Renal pelvis (tissue), 12 donors: ENCODE measurements at places on chromosomes 6 and 20. TPM values are rescaled to one million over a fixed set of nuclear protein-coding genes. Genes with fewer than 3 reads are reported as not detected.

DNA sequence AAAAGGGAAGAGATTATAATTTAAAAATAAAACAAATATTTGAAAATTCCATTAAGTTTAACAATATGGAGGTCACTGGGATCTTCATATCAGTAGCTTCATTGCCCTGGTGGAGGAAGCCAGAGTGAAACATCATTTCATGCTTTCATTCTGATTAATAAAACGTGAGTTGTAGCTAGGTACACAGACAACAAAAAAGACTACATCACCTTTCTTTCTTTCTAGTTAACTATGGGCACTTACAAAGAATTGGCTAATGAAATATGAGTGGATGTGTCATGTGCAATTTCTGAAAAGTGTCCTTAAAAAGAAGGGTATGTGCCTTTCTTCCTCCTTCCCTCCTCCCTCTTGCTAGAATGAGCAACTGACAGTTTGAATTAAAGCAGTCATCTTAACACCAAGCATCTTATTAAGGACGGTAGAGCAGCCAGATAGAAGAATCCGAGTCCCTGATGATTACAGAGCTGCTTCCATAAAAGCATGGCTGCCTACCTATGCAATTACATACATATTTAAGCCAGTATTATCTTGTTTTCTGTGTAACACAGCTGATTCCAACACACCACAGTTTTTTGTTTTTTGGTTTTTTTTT, 3.4 kb downstream of the SERAC1 start:
- no peak for DNase-seq

- no peak for DNase-seq
Observed at GRCh38 chr6:139373928-139374356, 506 bp downstream of the CITED2 start.

GRCh38 chr20:51008718-51009117, 14.2 kb downstream of the KCNG1 start:
- no peak for DNase-seq

DNA sequence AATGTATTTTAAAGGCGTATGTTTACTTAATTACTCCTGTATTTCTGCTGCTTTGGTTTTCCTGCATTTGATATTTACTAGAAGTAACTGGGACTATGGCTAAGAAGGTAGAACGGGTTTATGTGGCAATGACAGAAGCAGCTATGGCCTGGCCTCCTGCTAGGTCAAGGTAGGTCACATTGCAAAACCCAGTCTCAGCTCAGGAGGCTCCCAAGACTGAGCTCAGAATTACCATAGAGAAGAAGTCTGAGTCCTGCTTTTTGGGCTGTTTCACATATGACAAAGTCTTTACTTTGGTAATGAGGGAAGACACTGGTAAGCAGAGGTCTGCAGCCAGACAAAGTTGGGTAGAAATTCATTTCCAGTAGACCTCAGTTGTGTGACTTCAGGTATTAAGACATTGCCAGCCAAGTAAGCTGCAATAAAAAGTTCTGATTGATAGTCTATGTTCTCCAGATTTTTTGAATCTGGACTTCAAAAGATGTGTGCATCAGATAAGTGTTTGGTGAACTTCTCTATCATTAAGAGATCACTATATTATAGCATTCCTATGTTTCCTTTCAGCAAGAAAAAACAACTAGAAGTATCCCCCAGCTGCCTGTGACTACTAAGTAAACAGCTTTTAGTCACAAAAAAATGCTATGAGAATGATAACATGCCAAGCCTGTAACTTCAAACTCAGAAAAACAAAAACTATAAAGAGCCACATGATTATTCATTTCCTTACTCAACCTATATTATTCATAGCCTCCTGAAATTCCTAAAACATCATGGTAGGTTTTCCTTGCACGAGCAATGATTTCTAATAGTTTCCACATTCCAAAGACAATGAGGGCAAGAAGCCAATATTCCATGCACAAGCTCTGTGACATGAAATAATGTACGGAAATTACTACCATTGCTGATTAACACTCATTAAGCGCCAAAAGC, 312.3 kb downstream of the HAO1 start:
- peak; percentile 23 for DNase-seq

DNA sequence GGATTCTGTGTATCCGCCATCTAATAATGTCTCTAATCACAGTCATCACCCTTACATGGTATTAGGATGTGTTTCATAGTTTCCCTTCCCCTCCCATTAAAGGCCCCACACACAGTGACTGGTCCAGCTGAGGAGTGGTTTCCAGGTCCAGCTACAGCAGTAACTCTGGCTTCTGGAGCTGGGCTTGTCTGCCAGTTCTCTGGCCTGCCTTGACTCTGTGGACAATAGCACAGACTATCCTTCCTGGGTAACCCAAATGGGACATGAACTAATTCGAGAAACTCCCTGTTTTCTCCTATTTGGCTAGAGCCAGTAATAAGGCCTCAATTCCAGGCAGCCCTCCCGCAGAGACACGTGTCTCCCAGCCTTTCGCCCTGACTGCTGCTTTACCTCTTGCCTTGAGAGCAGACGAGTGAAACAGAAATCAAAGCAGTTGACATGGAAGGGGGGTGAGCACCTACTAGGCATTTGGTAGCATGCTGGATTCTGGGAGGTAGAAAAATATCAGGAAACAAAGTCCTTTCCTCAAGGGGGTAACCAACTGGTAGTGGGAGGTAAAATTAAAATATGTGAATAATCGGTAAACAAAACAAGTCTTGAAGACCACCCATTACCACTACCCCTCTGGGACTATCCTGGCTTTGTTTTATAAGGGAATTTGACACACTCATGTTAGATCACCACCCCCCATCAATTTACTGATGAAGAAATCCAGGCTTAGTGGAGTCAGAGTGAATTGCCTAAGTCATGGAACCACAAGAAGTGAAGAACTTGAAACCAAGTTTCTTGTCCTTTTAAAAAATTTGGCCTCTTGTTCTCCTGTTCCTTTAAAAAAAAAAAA, 1.2 kb downstream of the TRAF3IP2 start:
- no peak for DNase-seq

DNA sequence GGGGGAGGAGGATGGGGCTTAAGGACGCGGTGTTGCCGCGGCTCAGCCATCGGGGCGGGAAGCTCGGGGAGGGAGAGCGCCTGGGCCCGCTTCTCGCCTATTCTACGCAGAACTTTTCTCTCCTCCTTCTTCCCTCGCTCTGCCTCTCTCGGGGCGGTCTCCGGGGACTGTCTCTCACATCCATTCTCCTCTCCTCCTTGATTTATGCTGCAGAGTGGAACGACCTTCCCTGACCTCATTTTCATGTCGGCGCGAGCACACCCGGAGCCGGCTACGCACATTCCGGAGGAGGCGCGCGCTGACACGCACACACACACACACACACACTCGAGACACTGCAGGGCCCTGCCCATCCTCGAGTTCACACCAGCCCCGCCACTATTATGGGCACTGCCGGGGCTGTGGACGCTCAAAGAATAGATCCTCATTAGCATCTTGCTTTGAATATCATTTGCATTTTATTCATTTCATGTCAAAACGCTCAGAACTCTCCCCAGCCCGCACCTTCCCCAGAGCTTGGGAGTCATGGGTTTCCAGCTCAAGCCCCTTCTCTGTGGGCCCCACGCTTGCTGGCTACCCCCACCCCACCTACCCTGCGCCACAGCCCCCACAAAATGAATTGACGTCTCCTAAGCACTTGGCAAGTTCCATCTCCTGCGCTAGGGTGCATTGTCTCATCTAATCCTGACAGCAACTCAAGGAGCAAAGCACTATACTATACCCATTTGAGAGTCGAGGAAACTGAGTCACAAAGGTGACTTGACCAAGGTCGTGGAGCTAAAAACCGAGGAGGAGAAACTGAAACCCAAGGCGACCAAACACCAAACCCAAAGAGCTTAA, 36.8 kb downstream of the NCR2 start:
- DNase-seq = peak; percentile 67

The CNR1 gene
- 0.85 TPM for polyA plus RNA-seq

The OARD1 gene
- 67.2 TPM for polyA plus RNA-seq

DNA sequence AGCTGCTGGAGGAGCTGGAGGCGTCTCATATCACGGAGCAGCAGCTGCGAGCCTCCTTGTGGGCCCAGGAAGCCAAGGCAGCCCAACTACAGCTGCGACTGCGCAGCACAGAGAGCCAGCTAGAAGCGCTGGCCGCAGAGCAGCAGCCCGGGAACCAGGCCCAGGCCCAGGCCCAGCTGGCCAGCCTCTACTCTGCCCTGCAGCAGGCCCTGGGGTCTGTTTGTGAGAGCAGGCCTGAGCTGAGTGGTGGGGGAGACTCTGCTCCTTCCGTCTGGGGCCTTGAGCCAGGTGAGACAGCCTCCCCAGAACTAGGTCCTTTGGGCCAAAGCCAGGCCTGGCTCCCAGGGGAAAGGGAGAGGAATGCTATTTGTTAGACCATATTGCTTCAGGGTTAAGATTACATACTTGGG, 31.7 kb downstream of the C20orf173 start:
- no peak for DNase-seq

- DNase-seq = no peak
Observed at GRCh38 chr6:70394518-70395300, 18.6 kb upstream of the FAM135A start.

DNA sequence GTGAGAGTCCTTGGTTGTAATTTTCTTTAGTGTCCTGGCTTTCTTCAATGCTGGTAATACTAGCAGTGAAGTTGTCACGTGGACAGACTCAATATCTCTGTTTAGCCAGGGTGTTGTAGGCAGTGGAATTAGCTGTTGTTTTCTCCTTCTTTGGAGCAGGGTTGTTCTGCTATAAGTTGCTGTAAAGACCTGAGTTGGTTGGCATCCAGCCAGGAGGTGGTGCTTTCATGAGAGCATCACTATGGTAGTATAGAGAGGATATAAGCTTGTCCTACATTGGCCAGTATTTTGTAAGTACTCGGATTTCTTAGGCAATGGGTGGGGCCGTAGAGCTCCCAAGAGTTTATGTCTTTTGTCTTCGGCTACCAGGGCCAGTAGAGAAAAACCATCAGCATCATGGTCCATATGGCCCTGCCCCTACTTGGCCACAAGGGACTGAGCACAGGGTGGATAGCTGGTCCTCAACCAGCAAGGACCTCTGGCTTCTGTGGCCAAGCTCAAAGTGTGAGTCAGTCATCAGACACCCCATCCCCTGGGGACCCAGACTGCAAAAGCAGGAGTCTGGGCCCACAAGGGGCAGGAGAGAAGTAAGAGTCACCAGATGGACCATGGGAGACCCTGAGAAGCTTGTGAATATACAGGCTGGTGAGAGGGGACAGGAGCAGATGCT, 127.9 kb upstream of the NXT1 start:
- DNase-seq = no peak

GRCh38 chr6:45514454-45515230, 136.9 kb upstream of the SUPT3H start:
- no peak for DNase-seq

- no peak for DNase-seq
Observed at GRCh38 chr20:48019940-48020339, 234.7 kb upstream of the SULF2 start.

DNA sequence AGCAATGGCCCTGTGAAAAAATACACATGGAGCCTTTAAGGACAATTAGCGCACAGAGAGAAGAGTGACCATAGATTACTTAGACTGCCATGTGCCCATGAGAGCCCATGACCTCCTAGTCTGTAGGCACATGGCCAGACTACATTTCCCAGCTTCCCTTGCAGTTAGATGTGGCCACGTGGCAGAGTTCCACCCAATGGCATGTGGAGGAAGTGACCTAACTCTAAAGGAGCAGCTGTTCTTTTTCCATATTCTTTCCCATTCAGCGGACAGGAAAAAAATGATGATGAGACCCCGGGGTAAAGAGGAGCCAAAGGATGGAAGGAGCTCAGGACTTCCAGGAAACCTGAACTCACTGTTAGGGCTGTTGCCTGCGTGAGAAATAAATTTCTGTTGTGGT, 116.6 kb downstream of the CBLN4 start:
- no peak for DNase-seq
